ENCODE measurements at places on chromosomes 2 and 18.
A peak's percentile ranks its signal among the peaks of the same experiment; 100 is the strongest.

DNA sequence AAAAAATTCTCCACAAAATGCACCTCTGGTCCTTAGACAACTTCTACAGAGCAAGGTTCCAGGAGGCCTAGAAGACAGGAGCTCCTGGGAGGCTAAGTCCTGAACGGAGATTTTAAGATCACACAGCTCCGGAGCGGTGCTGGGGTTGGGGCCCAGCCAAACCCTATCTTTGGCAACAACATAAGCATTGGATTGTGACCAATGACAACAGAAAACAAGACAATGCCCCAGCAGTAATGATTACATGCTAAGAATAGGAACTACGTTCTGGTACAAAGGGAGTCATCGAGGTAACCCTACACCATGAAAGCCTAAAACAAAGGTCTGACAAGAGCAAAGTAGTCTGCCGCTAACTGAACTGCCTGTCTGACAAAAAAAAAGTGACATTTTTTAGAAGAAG is 171.2 kb downstream of the CMPK2 start:
- peak; percentile 2 for DNase-seq

- DNase-seq, result peak; percentile 45
These were observed 91.8 kb upstream of the ST6GAL2 start for GRCh38 chr2:106977717-106978116.

DNA sequence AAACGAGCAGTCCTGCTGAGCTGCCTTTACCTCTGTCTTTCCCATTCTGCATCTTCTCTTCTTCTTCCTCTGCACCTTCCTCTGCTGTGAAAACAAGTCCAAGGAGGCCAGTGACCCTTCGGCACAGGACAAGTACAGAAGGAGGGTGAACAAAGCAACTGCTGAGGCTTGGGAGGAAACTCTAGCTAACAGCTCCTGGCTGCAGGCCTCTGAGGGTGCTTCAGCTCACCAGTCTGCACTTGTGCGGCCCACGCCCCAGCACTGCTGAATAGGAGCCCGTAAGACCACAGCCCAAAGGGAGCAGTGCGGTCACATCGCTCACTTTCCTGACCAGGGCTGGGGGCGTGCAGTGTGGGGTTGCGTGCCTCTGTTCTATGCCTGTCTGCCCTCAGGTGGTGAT is 42.1 kb upstream of the DNMT3A start:
- no peak for DNase-seq

DNA sequence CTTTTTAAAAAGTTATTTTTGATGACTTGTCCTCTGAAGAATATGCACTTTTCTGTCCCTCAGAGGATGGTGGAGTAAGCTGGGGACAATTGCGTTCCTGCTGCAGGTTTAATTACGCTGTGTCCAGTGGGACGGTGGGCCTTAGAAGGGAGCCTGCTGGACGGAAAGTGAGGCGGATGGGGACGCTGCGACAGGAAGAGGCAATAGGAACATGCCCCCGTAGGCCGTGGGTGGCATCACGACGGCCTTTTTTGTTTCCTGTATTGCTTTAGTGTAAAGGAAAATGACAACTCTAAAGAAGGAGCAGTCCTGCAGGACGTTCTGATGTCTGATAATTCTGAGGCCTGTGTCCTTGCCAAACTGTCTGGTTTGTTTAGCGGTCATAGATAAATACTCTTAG is 121.6 kb downstream of the NFATC1 start:
- DNase-seq, result no peak

GRCh38 chr2:3169106-3169870 is 208.3 kb downstream of the EIPR1 start:
- peak; percentile 45 for DNase-seq

DNA sequence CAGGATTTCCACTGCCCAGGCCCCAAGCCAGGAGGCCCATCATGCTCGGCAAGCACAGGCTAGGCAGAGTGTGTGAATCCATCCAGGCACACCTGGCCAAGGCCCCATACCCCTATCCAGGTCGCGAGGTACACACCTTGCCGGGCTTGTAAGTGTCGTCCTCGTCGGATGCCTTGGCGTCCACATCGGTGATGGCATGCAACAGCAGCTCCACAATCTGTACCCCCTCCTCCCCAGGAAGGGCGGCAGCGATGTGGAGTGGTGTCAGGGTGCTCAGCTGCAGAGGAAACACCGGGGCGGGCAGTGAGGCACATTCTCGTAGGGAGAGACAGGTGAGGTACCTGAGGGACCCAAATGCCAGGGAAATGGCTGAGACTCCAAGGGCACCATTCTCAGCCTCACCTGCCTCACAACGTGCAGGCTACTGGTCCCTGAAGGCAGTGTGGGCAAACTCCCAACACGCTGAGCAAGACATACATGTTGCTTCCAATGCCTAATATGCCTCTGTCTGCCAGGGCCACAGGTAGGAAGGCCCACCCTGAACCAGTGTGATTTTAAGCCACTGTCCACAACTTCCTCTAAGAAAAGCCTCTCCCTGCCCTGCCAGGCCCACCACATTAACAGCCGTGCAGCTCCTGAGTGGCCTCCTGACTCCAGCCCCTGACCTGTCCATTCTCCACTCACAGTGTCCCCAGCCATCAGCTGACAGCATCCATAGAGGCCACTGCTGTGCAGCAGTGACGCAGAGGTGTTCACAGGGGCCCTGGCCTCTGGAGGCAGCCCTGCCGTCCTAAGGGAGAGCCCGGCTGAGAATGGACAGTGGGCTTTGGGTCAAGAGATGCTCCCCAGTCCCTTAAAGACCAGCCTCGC is 44.9 kb downstream of the ANKMY1 start:
- no peak for DNase-seq

GRCh38 chr2:120503793-120504571 is 158.0 kb downstream of the INHBB start:
- no peak for DNase-seq

DNA sequence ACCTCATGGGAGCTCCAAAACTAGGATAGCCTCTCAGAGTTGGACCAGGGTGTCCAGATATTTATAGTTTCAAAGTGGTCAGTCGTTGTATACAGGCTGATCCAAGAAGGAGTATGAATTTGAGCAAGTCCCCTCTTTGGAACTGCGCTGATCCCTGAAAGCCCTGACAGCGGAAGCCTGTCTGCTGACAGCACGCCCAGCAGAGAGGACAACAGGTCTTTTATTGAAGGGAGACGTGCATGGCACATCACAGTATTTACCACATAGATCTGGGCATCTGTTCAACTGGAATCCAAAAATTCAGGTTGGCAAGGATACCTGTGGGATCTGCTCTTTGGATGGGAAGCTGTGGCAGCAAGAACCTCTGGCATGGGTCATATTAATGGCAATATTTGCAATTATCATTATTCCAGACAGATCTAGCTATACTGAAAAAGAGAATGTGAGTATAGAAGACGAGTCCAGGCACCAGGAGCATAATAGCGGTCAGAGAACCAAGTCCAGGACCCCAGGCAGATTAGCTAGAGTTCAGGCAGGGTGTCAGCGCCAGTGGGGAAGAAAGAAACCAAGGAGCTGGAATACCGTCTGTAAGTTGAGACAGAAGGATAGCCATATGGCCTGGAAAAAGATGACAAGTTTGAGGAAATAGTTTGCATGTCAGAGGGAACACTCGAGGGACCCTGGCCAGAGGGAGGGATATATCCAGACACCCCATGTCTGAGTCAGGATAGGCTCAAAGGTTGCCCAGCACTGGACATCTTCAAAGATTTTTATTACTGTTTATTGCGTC is 260.4 kb upstream of the FANCL start:
- DNase-seq, result no peak

- peak; percentile 31 for DNase-seq
These were observed 127.9 kb upstream of the NOL4 start for GRCh38 chr18:34352385-34353163.

GRCh38 chr2:71669058-71669456 is 215.7 kb downstream of the DYSF start:
- no peak for DNase-seq

- DNase-seq, result peak; percentile 90
These were observed 1.2 kb downstream of the STON1 start for GRCh38 chr2:48531141-48531648.

GRCh38 chr2:57408587-57408986 is 638.0 kb upstream of the VRK2 start:
- DNase-seq, result no peak

- DNase-seq, result no peak
These were observed 109.8 kb downstream of the UPP2 start for GRCh38 chr2:158211502-158211901.

GRCh38 chr2:219042750-219043149 is 1.4 kb upstream of the CFAP65 start:
- no peak for DNase-seq

GRCh38 chr2:56009758-56010458 is 86.3 kb upstream of the EFEMP1 start:
- DNase-seq, result peak; percentile 80

DNA sequence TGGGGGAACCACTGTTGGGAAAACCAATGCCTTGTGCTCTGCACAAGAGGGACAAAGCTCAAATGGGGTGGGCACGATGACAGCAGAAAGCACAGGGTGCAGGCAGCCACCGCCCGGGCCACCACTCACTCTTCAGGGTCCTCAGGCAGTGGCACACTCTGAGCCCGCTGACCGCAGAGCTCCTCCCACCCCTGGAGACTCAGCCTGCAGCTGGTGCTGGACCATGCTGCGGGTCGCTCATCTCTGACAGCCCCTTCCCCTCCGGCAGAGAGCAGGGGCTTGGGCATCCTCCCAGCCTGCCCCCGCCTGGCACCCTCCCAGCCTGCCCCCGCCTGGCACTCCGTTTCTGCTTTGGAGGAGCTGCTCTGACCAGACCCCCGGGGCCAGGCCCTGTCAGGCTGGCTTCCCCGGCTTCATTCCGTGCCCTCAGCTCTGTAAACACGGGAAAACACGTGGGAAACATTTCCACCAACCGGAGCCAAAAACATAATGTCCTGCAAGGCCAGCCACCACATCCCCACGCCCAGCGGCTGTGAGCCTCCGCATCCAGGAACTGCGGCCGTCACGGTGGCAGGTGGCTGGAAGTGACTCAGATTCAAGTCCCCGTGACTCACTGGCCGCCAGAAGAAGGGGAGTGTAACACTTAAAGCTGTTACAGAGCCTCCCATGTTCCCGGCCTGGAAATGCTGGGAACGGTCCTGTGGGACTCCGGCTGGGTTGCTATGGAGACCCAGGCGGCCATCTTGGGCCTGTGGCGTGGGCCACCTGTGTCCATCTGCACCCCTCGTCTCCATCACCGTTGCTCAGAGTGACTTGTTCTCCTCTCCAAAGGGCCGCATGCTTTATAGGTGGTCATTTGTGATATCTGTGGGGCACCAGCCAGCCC is 6.8 kb upstream of the SNED1 start:
- DNase-seq, result peak; percentile 75

DNA sequence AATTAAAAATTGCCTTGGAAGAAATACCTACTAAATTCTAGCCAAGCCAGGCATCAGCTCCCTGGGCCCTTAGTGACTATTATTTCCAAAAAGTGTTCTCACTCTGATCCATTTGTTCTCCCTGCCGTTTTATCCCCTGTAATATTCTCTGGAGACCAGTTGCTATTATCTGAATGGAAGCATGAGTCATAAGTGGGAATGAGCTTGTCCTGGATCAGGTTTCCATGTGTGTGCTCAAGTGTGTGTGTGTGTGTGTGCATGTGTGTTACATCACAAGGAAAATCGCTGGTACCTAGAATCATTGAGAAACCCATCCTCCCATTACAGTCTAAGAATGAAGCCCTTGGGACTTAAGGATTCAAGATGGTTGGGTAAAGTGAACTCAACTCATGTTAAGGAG is 130.3 kb upstream of the CXCR4 start:
- DNase-seq, result peak; percentile 66

- DNase-seq, result no peak
These were observed 511 bp downstream of the MATN3 start for GRCh38 chr2:20012032-20012281.

DNA sequence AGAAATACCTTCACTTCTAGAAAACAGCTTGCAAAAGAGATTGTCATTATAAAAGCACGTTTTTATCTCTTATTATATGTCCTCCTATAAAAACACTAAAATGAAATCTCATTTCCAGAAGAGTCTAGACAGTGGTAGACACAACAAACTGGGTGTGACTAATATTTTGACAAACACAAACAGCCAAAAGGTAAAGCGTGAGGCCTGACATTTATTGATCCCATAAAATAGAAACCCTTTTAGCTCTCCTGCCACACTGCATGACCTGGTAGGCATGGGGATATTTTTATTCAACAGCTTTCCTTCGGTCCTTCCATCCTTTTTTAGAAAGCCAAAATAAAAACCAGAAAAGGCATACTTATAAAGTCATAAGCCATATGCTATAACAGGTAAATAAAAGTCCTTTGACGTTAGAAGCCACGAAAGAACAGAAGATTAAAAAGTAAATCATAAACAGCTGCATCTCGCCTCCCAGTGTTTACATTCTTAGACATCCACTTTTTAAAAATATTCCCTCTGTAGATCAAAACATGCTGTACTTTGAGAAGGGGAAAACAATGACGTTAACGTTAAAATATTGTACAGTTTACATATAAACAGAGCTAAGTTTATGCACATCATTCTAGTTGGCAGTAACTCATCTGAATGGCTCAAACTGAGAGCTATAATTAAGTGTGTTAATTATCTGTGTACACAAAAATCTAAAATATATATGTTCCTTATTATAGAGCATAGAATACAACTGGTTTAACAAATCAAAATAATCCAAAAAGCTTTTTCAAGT is 44.6 kb downstream of the IRS1 start:
- peak; percentile 52 for DNase-seq

DNA sequence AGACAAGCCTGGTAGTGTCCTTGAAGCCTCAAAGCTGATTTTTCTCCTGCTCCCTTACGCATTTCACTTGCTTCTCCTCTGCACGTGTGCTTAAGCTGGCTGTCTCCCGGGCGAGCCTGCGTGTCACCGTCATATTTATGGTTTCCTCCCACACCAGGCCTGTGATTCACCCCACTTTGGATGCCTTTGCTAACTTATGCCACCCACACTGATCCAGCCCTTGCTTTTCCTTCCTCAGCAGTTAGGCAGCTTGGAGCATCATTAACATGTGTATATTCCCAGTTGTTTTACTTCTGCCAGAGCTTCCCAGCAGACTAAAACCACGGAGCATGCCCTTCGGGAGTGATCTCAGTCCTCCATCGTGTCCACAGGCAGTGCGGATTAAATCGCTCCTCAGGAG is 2.2 kb downstream of the ST3GAL5 start:
- peak; percentile 27 for DNase-seq

DNA sequence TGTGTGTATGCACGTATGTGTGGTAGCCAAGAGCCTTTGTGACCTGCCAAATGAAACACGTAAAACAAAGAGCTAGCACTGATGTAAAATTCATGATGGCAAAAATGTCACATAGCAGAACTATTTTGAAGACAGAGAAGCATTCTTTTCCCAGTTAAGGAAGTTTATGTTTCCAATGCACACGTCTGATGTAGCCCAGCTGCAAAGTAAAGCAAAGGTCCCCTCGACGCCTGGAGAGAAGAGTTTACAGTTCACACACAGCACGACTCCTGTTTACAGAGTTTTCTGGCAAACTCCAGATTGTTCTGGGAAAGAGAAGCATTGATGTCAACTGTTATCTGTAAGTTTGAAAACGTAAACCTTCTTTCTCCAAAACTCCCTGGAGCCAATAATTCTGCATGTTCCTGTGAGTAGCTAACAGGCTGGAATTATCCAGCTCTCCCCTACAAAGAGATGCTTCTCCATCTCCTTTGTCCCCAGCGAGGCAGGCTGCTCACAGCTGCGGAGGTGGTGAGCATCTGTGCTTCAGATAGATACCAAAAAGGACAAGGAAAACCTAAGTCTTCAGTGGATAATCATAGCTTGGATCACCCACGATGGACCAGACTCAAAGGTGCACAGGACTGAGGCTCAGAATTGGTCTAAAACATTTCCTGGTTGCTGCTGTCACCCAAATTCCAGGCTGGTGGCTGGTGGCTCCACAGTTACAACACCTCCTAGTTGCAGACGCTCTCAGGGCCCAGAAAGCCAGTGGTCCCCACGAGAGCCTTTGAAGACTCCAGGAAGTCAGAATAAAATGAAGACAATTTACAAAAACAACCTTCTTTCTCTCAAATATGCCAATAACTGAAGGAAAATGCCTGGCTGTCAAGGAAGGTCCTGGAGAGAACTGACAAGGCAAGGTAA is 87.4 kb downstream of the COL6A3 start:
- DNase-seq, result peak; percentile 60

All from eye (tissue), 1 donor.